ENCODE measurements at places on chromosomes 16 and 17. TPM values are rescaled to one million over a fixed set of nuclear protein-coding genes. Genes with fewer than 3 reads are reported as not detected.

The CACNG5 gene
- total RNA-seq: not detected

The TPSD1 gene
- 7.9 TPM for total RNA-seq

The CALB2 gene
- total RNA-seq: 1.4 TPM

The HP gene
- 41.4 TPM for total RNA-seq

The SPNS1 gene
- total RNA-seq: 38.4 TPM

The KRT20 gene
- not detected for total RNA-seq

GRCh38 chr17:51618476-51618875 is 358.1 kb downstream of the UTP18 start:
- no peaks in the 10 kb centered on the region for H3K4me1 ChIP-seq
- H3K4me3 ChIP-seq: no peak overlapping the region
- no peak for DNase-seq
- no peaks in the 10 kb centered on the region for H3K27me3 ChIP-seq
- H3K36me3 ChIP-seq: no peaks in the 10 kb centered on the region
- no peak overlapping the region for H3K27ac ChIP-seq

- no peaks in the 10 kb centered on the region for H3K27me3 ChIP-seq
- no peak for DNase-seq
- H3K36me3 ChIP-seq: no peaks in the 10 kb centered on the region
- no peaks in the 10 kb centered on the region for H3K4me1 ChIP-seq
- no peak overlapping the region for H3K4me3 ChIP-seq
Measured at GRCh38 chr17:3482852-3483251, 7.1 kb downstream of the ASPA start.

- peaks cover 18% of the 10 kb centered on the region for H3K36me3 ChIP-seq
- no peak for DNase-seq
- no peak overlapping the region for H3K4me3 ChIP-seq
- H3K4me1 ChIP-seq: peaks cover 4% of the 10 kb centered on the region
- no peaks in the 10 kb centered on the region for H3K27me3 ChIP-seq
Measured at GRCh38 chr16:3662601-3663000, 8.1 kb downstream of the DNASE1 start.

GRCh38 chr17:28862561-28862960 is 7.7 kb downstream of the ERAL1 start:
- H3K27ac ChIP-seq: no peak overlapping the region
- no peak overlapping the region for H3K4me3 ChIP-seq
- no peak for DNase-seq
- H3K4me1 ChIP-seq: no peaks in the 10 kb centered on the region
- H3K27me3 ChIP-seq: no peaks in the 10 kb centered on the region

- H3K36me3 ChIP-seq: no peaks in the 10 kb centered on the region
- no peak overlapping the region for H3K4me3 ChIP-seq
- DNase-seq: no peak
- H3K4me1 ChIP-seq: no peaks in the 10 kb centered on the region
- H3K27me3 ChIP-seq: peaks cover 7% of the 10 kb centered on the region
Measured at GRCh38 chr16:88387941-88388627, 5.3 kb downstream of the ZNF469 start.

GRCh38 chr16:80682421-80683070 is 121.9 kb downstream of the CDYL2 start:
- no peak overlapping the region for H3K4me3 ChIP-seq
- no peaks in the 10 kb centered on the region for H3K27me3 ChIP-seq
- no peaks in the 10 kb centered on the region for H3K4me1 ChIP-seq
- no peak for DNase-seq

- H3K4me1 ChIP-seq: no peaks in the 10 kb centered on the region
- no peak overlapping the region for H3K4me3 ChIP-seq
- H3K27me3 ChIP-seq: no peaks in the 10 kb centered on the region
- H3K36me3 ChIP-seq: peaks cover 42% of the 10 kb centered on the region
- no peak overlapping the region for H3K27ac ChIP-seq
- peak; percentile 3 for DNase-seq
Measured at GRCh38 chr17:44865931-44866330, 18.2 kb downstream of the HIGD1B start.

- DNase-seq: no peak
- no peaks in the 10 kb centered on the region for H3K4me1 ChIP-seq
- H3K36me3 ChIP-seq: no peaks in the 10 kb centered on the region
- no peaks in the 10 kb centered on the region for H3K27me3 ChIP-seq
- no peak overlapping the region for H3K27ac ChIP-seq
Measured at GRCh38 chr16:64362193-64362592, 759.7 kb downstream of the CDH11 start.

GRCh38 chr16:46729326-46729995 is 18.7 kb downstream of the MYLK3 start:
- no peak for DNase-seq
- no peak overlapping the region for H3K4me3 ChIP-seq

GRCh38 chr16:58110571-58111301 is 18.4 kb downstream of the CFAP20 start:
- H3K27ac ChIP-seq: no peak overlapping the region
- peaks cover 10% of the 10 kb centered on the region for H3K36me3 ChIP-seq
- no peak overlapping the region for H3K4me3 ChIP-seq
- H3K4me1 ChIP-seq: no peaks in the 10 kb centered on the region

- H3K4me3 ChIP-seq: no peak overlapping the region
- H3K27me3 ChIP-seq: no peaks in the 10 kb centered on the region
- no peak overlapping the region for H3K27ac ChIP-seq
- no peak for DNase-seq
- H3K36me3 ChIP-seq: no peaks in the 10 kb centered on the region
- H3K4me1 ChIP-seq: no peaks in the 10 kb centered on the region
Measured at GRCh38 chr16:80287674-80288073, 253.1 kb upstream of the DYNLRB2 start.

DNA sequence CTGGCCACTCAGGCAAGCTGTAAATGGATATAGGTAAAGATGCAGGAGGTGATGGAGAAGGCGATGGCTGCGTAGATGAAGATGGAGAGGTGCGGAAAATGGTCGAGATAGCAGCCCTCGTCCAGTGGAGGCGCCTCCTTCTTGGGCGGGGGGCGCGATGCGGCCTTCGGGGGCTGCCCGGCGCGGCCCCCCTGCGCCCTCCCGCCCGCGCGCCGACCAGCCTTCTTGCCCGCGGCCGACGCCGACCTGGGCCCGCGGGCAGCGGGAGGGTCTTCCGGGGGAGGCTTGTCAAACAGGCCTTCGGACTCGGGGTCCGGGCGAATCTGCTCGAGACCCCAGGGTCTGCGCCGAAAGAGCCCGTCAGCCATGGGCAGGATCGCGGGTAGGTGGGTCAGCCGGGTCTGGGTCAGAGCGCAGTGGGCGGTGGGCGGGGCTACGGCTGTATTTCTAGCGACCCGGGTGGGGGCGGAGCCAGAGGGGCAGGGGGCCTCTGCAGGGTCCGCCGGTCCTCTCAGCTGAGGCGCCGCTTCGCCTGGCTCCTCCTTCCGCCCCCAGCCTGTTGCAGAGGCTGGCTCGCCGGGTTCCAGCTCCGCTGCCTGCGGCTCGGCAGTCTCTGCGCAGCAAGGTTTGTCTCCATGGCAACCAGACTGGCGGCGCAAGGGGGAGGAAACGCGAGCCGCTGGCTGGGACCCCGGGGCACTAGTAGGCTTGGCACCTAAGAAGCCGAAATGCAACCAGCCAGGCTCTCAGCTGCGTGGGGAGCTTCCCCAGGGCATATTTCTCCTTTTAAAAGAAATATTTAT is 14.4 kb downstream of the MIS12 start:
- no peaks in the 10 kb centered on the region for H3K36me3 ChIP-seq
- peaks cover 4% of the 10 kb centered on the region for H3K4me1 ChIP-seq
- H3K27me3 ChIP-seq: no peaks in the 10 kb centered on the region
- peak overlapping the region; percentile 55 for H3K4me3 ChIP-seq

- DNase-seq: no peak
- no peaks in the 10 kb centered on the region for H3K27me3 ChIP-seq
- H3K36me3 ChIP-seq: peaks cover 6% of the 10 kb centered on the region
- H3K27ac ChIP-seq: peak overlapping the region; percentile 57
- H3K4me1 ChIP-seq: peaks cover 10% of the 10 kb centered on the region
Measured at GRCh38 chr16:1941162-1942046, 1.6 kb downstream of the MSRB1 start.
